Mononuclear cell (primary cell): ENCODE measurements at places on chromosomes 4 and X. TPM values are rescaled to one million over a fixed set of nuclear protein-coding genes. Genes with fewer than 3 reads are reported as not detected.

The BEX1 gene
- total RNA-seq = 0.52 TPM

The DDIT4L gene
- total RNA-seq = 0.21 TPM

The PABPC4L gene
- total RNA-seq = not detected

The MAP9 gene
- 10.3 TPM for total RNA-seq

The AR gene
- total RNA-seq = 0.10 TPM

The NOX1 gene
- not detected for total RNA-seq

The ASB5 gene
- total RNA-seq = not detected

The POF1B gene
- 0.21 TPM for total RNA-seq

The RNF128 gene
- not detected for total RNA-seq

The GPC4 gene
- under 0.01 TPM for total RNA-seq

The UBA6 gene
- total RNA-seq = 87.8 TPM

The DDX60 gene
- total RNA-seq = 15.4 TPM
